ENCODE measurements at places on chromosomes 11 and 22.

GRCh38 chr11:84871116-84871515 is 756.0 kb downstream of the DLG2 start:
- no peak for DNase-seq

- no peak for DNase-seq
These were observed 24.0 kb upstream of the TMEM191C start for GRCh38 chr22:21443057-21443734.

GRCh38 chr11:1071571-1072115 is 3.0 kb upstream of the MUC2 start:
- no peak for DNase-seq

- DNase-seq = no peak
These were observed 73.1 kb upstream of the ARHGAP32 start for GRCh38 chr11:129265125-129265788.

DNA sequence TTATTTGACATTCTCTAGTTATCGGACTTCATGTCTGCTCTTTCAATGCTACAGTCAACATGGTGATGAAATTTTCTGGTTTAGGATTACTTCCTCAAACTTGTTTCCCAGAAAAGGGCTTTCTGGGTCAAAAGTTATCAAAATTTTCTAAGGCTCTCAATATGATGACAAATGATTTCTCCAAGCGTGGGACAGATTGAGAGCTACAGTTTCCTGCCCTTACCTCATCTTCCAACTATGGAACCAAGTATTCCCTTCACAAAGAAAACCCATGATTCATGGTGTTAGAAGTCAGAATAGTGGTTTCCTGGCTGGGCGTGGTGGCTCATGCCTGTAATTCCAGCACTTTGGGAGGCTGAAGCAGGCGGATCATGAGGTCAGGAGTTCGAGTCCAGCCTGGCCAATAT is 17.8 kb downstream of the MYO18B start:
- DNase-seq = no peak

- no peak for DNase-seq
These were observed 754.2 kb downstream of the FAM181B start for GRCh38 chr11:81979448-81979847.

DNA sequence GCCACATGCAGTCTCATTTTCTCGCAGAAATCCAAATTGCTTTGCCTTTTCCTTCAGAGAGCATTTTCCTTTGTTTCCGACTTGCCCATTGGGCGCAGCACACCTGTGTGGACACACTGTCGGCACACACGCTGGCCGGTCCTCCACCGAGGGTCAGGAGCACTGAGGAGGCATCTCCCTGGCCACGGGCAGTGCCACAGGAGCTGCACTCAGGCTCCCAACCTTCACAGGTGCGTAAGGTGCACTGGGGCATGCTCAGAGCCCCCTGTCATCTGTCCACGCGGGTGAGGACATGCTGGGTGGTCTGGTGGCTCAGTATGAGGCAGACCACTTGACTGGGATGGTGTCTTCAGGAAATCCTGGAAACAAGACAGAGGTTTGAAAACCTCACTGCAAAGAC is 779.1 kb downstream of the BRD1 start:
- DNase-seq = no peak

- DNase-seq = no peak
These were observed 31.6 kb upstream of the A4GALT start for GRCh38 chr22:42752230-42752746.

DNA sequence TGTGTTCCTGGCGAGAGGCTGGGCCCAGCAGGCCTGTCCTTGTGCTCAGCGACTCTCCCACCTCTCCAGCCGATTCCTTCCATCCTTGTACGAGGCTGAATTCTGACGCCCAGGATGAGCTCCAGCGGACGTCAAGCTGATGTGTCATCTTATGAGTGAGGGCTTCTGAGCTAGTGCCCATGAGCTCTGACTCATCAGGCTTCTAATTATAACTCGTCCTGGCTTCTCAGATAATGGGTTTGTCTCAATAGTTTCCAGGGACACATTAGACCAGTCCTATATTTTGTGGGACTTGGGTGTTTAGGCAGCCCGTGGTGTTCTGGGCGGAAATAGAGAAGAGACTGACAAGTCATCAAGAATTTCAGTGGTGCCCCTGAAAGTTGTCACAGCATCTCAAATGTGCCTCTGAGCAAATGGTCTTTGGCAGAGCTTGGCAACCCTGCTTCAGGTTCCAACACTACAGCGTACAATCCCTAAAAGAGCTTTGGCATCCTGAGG is 108.2 kb upstream of the CD44 start:
- DNase-seq = no peak

GRCh38 chr11:118679483-118679882 is at the start of gene TREH:
Gene TREH, minus strand, starts transcription at chr11:118679650. Its CDS starts 23 bp downstream, at chr11:118679627.
- DNase-seq = no peak

DNA sequence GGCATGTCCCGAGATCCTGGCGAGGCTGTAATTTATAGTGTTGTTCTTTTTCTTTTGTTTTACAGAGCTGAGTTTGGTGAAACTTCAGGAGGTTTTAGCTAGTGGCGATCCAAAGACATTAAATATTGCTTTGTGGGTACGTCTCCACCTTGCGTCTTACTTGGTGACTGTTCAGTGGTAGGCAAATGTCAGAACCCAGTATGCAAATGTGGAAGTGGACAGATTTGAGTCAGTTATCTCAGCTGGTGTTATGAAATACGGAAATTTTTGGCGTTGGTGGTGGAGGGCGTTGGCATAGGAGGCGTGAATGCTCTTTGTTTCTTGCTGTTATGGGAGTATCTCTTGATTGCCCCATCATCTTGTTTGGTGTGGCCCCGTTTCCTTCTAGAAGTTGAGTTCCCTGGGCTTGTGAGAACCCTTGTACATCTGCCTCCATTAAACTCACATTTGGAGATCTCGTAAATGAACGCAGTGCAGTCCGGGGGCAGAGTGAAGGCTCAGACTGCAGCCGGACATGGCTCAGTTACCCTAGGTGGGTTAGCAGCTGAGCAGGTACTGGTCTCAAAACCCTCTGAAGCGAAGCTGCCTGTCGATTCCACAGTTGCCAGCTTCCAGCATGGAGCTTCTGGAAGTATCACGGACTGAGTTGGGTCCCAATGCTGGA is 39.9 kb downstream of the PTPRJ start:
- no peak for DNase-seq

DNA sequence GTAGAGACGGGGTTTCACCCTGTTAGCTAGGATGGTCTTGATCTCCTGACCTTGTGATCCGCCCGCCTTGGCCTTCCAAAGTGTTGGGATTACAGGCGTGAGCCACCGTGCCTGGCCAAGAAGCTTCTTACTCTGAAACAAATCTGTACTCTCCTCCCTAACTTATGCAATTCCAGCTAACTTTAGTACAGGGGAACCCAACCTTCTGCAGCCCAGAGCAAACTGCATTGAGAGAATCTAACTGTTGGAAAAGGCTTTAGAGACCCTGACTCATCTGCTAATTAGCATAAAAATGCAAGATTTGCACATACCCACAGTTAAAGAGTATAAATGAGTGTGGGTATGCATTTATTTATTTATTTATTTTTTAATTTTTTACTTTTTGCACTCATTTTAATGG is 64.8 kb downstream of the APOL5 start:
- DNase-seq = no peak

DNA sequence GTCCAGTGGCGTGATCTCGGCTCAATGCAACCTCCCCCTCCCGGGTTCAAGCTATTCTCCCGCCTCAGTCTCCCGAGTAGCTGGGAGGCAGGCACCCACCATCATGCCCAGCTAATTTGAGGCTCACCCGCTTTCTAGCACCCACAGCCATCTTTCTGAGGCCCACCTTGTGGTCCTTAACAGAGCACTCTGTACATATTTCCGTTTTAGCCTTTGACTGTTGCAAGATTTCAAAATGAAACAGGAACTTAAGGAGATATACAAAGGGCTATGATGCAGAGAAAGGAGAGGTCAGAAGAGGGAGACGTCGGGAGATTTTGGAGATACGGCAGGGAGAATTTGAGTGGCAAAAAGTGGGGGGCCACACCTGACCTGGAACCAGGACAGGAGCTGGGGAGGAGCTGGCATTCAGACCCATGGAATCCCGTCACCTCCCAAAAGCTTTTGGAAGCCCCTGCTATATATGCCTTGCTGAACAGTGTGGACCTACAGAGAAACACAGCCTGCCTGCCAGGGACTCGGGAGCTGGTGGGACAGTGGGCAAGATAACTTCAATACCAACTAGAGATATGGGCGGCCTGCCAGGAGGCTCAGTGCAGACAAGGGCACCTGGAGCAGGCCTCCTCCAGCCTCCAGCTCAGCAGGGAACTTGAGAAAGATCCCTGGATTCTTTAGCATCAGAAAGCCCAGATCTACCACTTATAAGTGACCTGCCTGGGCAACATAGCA is 8.0 kb upstream of the CLCF1 start:
- DNase-seq = no peak

GRCh38 chr22:39130152-39130704 is 22.3 kb downstream of the CBX7 start:
- DNase-seq = no peak

DNA sequence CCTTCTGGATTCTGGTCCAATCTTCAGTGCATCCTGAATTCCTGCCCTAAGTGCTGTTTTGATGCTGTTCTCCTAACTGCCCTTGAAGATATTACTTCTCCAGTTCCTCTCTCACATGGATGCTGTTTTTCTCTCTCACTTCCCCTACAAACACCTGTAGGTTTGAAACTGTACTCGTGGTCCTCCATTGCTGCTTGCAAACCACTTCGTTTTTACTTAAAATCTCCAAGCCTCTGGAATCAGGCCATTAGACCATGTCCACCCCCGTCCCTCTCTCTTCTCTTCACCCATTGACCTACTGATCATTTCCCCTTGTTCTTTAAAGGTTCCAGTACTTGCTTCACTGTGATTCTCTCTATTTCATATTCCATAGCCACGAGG is 988.1 kb downstream of the NTM start:
- DNase-seq = no peak

DNA sequence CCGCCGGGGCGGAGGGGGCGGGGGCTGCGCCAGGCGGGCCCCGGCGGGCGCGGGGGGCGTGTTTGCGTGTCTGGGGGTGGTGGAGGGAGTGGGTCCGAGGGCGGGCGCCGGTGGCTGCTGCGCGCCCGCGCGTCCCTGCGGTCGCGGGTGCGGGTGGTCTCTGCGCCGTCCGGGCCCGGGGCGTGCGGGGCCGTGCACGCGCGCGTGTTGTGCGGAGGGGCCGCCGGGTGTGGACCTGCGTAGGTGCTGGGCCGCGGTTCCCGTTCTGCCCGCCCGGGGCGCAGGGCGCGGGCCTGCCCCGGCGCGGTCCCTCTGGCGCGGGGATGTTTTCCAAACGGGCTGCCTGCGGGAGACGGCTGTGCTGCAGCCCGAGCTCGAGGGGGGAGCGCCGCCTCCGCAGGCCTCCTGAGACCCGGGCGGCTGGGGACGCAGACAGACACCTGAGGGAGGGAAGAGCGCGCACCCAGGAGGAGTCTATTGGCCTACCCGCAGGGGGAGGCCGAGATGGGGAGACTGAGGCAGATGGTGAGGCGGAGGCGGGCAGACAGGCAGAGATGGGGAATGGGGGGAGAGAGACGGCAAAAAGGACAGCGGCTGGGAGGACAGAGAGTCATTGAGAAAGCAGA is 442 bp downstream of the PELI3 start:
- DNase-seq = no peak

DNA sequence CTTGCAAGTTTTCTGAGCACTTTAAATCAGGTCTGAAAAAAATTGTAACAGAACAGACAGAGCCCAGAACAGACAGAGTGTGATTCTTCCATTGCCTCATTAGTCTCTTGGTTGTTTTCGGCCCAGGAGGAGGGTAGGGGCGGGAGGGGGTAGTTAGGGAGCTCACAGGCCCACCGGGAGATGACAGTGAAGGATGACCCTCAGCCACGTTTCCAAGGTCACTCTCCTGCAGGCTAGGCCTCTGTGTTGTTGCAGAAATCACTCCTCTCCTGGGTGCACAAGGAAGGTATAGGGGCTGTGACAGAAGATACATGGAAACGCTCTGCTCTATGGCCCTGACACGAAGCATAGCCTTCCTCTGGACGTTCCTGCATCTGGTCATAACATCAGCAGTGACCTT is 69.3 kb downstream of the ABTB2 start:
- DNase-seq = no peak

DNA sequence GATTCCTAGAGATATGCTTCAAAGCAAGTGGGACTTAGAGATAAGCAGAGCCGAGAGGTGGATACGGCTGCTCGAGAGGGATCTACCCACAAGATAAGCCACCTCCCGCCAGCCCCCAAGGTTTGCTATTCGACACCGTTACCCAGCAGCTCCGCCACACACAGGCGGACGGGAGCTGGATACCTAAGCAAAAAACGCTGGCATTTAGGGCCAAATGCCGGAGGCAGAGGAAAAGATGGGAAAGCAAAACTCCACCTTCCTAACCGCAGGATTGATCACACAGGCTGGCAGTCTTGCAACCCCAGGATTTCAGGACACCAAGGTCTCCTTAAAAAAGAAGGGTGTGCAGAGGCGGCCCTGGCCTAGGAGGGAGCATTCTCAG is 709 bp downstream of the FTH1 start:
- DNase-seq = peak; percentile 75

DNA sequence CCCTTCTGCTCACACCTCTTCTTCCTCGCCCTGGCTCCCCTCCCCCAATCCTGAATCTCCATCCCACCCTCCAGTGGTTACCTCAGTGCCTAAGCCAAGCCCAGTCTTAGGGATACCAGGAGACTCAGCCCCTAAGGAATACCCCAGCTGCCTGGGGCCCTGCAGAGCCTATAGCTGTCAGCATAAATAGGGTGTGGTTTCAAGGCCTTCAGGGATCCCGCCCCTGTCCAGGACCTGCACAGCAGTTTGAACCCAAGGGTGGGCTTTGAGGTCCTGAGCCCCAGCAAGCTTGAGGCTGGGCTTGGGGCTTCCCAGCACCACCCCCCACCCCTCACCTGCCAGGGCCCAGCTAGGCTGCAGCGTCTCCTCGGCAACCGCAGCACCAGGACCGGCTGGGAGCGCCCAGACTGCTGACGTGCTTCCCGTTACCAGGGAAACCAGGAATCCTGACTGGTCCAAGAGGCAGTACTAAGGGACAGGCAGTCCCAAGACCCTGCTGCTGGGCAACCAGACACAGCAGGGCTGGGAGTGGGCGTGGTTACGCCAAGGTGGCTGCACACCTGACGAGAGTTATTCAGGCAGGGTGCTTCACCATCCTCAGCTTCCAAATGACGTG is 13.7 kb downstream of the APBB1 start:
- peak; percentile 76 for DNase-seq

DNA sequence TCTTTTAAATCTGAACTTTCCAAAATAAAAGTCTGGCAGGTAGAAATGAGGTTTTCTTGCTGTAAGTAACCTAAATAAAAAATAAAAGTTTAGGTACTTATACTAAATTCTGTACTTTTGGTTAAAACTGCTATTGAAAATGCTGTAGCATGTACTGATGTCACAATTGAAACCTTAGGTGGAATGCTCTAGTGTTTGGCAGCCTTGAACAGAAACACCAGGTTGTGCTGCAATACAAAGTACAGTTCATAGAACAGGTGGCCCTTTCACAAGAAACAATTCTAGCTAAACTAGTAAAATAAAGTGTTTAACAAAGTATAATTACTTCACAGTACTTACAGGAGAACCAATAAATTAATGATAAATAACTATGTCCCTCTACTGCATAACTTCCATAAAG is 25.1 kb downstream of the NPAT start:
- no peak for DNase-seq
